Activated T-helper 1 cell treated with anti-CD3 and anti-CD28 coated beads, Interleukin-12 subunit alpha, Interleukin-12 subunit beta, Interleukin-2, Interleukin-4 antibody, amounts not matched to agents 30 ng/mL and 10 ng/mL and 1 ng/mL, durations not matched to agents 14 hours and 24 hours and 36 hours (primary cell): ENCODE measurements at places on chromosomes 2 and 18.
A peak's percentile ranks its signal among the peaks of the same experiment; 100 is the strongest.

- DNase-seq, result no peak
Measured at GRCh38 chr2:231394211-231395141, 1.0 kb upstream of the B3GNT7 start.

- no peak for DNase-seq
Measured at GRCh38 chr2:139946690-139947089, 1166.5 kb upstream of the NXPH2 start.

DNA sequence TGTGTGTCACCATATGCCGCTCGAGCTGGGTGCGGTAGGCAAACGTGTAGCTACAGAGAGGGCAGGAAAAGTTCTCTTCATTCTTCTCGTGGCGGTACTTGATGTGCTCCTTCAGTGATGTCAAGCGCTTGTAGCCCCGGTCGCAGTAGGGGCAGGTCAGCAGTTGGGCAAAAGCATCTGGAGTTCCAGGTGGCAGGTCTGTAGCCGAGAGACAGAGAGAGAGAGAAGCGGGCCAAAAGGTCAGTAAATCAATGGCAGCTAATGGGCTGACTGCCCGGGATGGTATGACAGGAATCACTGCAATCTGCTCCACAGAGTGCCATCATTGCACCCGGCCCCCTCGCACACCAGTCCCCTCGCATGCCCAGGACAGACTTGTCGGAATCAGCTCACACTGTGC, 116.0 kb downstream of the ZEB2 start:
- no peak for DNase-seq

GRCh38 chr2:115199966-115200365, 757.5 kb downstream of the DPP10 start:
- no peak for DNase-seq

DNA sequence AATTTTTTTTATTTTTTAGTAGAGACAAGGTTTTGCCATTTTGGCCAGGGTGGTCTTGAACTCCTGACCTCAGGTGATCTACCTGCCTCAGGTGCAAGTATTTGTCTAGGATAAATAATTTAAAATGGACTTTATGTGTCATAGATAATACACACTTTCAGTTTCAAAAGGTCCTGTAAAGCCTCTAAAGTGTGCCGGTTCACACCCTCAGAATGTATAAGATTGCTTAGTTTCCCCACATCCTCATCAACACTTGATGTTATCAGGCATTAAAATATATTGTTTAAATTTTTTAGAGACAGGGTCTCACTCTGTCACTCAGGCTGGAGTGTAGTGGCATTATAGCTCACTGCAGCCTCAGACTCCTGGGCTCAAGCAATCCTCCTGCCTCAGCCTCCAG, 170.5 kb downstream of the ANKRD44 start:
- DNase-seq, result no peak

- DNase-seq, result no peak
Measured at GRCh38 chr2:118032169-118033013, 18.5 kb upstream of the CCDC93 start.

DNA sequence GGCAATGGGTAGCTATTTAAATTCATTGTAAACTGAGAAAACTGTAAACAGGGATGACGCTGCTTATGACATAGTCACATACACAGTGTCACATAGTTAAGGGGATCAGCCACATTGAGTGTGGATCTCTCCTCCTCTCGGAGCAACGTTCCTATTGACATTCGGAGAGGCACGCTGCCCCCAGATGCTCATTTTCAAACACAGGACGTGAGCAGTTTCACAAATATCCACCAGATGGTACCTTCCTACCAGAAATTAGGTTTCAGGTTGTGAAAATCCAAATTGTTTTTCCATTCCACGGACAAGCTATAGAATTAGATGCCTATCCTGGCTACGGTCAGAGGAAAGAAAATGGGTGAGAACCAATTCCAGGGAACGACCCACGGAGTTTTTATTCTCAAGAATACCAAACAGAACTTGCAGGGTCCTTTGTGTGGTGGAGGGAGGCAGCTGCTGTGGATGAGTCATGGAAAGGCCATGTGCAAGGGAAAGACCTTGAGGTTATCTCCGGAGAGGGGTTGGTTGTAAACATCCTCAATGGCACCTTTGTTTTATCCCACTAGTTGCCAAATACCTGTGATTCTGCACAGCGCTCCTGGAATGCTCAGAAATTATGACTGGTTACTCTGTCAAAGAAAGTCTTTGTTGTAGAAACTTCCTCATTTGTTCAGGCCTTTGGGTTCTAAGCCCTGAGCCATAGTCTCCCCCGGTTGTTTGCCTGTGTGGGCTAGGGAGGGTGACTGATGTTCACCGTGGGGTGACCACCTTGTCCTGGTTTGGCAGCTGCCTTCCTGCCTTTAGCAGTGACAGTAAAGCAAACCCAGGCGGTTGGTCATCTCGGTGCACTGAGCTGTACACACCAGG, 88.0 kb downstream of the ACTR3 start:
- DNase-seq, result no peak

DNA sequence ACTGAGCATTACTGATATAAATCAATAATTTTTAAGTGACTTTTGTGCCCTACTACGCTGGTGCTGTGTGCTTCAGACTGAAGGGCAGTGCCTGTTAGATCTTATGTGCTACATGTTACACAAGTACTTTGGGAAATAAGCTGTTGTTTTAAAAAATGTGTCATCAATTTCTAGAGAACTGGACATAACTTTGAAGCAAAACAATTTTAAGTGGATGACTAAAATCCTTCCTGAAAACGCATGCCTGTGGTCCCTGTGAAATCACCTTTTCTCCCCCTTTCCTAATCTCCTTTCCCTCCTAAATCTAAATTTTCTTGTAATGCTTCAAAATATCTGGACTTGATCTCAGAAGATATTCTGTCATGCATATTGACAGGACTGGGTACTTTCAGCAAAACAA, 7.1 kb upstream of the IL1RL1 start:
- DNase-seq, result no peak

- DNase-seq, result no peak
Measured at GRCh38 chr2:9284521-9285297, 78.1 kb downstream of the ASAP2 start.

DNA sequence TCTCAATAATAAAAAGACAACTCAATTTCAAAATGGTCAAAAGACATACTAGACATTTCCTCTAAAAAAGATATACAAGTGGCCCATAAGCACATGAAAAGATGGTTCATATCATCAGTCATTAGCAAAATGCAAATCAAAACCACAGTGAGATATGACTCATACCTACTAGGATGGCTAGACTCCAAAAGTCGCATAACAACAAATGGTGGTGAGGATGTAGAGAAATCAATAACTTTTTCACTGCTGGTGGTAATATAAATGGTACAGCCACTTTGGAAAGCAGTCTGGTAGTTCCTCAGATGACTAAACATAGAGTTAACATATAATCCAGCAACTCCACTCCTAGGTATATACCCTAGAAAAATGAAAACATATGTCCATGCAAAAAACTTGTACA, 242.3 kb upstream of the NOL4 start:
- no peak for DNase-seq

GRCh38 chr2:157324331-157324843, 1.2 kb downstream of the ERMN start:
- no peak for DNase-seq

DNA sequence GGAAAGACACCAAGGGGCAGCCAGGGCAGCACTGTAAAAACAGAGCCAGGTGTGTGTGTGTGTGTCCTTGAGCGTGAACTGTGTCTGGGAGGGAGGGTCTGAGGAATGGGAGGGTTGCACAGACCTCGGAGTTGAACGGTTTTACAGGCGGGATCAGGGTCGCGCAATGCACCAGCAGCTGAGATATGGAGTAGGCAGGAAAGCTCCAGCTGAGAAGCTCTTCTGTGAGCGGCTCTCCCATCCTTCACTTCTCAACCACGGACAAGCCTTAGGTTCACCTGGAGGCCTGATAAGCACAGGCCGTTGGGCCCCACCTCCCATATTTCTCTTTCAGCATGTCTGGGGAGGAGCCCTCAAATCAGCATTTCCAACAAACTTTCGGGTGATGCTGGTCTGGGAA, 12.1 kb downstream of the SERTAD2 start:
- no peak for DNase-seq

DNA sequence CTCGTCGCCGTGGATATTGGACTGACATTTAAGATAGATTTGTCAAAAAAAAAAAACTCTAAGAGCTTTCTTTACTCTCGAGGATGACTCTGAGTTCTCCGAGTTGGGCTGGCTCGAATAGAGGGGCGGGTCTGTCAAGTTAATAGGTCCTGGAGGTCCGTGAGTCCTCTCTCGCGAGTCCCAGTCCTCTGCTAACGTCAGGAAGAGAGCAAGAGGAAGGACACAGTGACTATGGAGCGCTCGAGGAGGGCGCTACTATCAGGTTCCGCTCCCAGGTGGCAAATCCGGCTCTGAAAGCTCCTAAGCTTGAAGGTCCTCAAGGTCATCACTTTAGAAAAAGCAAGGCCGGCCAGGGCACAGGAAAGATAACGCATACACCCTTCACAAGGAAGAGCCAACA, 404 bp upstream of the AKAIN1 start:
- no peak for DNase-seq

DNA sequence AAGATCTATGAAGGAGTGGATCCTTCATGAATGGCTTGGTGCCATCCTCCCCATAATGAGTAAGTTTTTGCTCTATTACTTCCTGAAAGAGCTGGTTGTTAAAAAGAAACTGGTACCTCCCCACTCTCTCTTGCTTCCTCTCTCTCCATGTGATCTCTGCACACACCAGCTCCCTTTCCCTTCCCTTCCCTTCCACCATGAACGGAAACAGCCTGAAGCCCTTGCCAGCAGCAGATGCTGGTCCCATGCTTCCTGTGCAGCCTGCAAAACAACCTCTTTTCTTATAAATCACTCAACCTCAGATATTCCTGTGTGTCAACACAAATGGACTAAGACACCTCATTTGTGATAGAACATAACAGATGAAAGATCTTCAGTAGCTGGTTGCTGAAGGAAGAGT, 303.5 kb upstream of the ACVR2A start:
- DNase-seq, result no peak

- peak; percentile 80 for DNase-seq
Measured at GRCh38 chr2:177392373-177393202, at the start of gene AGPS. Gene AGPS, plus strand, starts transcription at chr2:177392773. Its CDS starts 17 bp downstream, at chr2:177392790.

DNA sequence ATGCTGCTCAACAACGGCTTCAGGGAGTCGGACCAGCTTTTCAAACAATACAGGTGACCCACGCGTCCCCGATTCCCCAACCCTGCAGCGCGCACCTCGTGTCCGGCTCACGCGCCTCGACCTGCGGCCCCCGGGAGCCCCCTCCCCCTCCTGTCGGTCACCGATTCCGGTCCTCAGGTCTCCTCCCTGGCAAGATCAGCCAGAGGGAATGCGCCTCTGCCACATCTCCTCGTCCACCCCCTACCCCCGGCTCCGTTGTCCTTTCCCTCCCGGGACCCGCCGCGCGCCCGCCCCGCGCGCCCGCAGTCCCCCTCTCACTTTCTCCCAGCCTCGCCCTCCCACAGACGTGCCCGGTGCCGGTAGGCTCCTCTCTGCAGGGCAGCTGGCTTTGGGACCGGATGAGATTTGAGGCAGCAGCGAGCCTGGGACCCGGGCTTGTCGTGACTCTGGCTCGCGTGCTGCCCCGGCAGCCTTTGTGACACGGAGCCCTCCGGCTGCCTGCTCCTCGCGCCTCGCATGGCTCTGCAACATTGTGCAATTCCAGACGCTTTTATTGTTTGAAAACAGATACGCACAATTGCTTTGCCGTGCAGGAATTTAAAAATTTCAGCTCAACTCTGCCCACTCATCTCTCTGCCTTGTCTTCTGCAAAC, 558 bp downstream of the TTC39C start:
- DNase-seq, result peak; percentile 47

- no peak for DNase-seq
Measured at GRCh38 chr2:16578081-16578480, 87.6 kb downstream of the CYRIA start.

DNA sequence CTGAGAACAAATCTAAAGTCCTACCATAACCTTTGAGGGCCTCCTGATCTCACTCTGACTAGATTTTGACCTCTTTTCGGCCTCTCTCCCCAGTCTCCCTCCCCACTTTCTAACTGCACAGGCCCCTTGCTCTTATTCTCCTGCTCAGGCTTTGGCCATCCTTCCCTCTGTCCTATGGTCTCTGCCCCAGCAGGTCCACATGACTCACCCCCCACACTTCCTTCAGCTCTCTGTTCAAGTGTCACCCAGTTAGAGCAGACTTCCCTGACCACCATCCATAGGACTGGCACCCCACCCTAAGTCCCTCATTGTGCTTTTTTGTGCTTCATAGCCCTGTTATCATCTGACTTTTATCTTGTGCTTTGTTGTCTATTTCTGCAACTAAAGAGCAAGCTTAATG, 41.2 kb upstream of the NT5C1B start:
- DNase-seq, result no peak

GRCh38 chr18:25832001-25832604, 258.3 kb downstream of the SS18 start:
- DNase-seq, result no peak

DNA sequence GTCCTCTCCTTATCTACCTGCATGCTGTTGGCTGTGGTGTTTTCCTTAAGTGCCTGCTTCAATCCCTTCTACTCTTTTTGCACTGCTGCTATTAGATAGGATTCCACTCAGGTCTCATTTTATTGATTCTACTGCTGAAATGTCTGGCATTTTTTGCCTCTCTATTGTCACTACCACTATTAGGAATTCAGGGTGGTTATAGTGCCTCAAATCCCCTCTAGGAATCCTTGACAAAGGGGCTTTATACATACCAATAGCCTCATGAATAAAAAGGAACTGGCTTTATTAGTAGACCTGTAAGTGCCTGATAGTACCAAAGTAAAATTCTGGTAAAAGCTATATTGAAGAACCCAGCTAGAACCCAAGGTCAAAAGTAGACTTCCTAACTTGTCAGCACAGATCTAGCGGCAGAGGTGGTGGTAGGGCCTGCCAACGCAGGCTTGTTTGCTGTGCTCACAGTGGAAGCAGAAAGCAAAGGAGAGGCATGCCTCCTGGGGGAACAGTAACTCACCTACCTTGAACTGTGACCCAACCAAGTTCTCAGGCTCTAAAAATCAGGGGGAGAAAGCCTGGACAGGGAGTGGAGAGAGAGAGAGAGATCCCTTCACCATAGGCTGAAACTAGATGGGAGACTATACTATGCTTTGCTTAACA, 200.8 kb downstream of the RAB3GAP1 start:
- no peak for DNase-seq

DNA sequence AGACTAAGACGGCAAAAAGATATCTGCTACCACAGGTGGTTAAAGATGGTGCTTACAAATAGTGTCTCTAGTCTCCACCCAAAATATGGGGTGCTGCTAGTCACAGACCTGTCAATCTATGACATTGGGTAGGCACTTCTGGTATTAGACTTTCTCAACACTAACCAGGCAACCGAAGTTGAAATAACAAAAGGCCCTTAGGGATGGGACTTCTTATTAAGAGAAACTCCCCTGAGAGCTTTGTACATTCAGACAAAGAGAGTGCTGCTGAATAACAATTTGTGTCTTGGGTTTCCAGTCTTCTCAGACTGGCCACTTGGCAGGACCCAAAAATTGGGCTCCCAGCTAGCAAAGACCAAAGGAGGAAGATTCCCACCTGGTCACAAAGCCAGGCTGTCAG, 310.0 kb downstream of the CNTNAP5 start:
- DNase-seq, result no peak

- no peak for DNase-seq
Measured at GRCh38 chr18:36329684-36330434, 32.3 kb downstream of the FHOD3 start.
